ENCODE measurements at places on chromosomes 2 and 18.
A peak's percentile ranks its signal among the peaks of the same experiment; 100 is the strongest.

- peak; percentile 94 for DNase-seq
Observed at GRCh38 chr2:27720004-27720551, 51.4 kb upstream of the MRPL33 start.

DNA sequence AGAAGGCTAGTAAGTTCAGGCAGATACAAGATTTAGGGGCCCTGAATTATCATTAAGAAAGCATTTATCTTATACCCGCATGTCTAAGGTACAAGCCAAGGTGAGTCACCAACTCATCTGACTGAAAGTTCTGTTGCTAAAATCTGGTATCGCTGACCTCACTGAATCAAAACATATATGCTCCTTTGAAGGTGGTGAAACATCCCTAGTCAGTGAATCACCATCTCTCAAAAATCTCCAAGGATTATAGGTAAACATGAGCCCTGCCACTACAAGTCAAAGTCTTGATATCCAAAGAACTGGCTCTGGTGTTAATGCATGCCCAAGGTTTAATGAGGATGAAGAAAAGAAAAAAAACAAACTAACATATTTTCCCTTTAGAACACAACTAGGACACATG lies 43.5 kb downstream of the IRS1 start:
- peak; percentile 81 for DNase-seq

- no peak for DNase-seq
Observed at GRCh38 chr2:77520641-77521547, 1.3 kb downstream of the LRRTM4 start.

DNA sequence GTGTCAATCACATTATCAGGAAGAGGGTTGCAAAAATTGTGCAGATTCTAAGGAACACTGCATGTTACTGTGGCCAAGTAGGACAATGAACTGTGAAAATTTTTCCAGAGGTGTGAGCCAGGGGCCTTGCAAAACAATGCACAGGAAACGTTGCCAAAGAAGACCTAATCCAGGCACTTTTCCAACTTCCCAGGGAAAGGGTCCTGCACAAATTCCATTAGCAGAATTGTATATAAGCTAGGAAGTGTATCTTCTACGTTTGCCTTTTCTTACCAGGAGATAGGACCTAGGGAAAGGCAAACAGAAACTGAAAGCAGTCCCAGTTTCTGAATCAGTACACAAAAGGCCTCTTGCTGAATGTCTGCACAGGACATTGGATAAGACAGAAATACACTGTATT lies 1888.3 kb upstream of the CELF4 start:
- no peak for DNase-seq

GRCh38 chr2:203596183-203596582 lies 61.1 kb upstream of the RAPH1 start:
- no peak for DNase-seq

All from kidney epithelial cell (primary cell).